ENCODE measurements at places on chromosomes 12 and 14. TPM values are rescaled to one million over a fixed set of nuclear protein-coding genes. Genes with fewer than 3 reads are reported as not detected.

The MUCL1 gene
- total RNA-seq = not detected

DNA sequence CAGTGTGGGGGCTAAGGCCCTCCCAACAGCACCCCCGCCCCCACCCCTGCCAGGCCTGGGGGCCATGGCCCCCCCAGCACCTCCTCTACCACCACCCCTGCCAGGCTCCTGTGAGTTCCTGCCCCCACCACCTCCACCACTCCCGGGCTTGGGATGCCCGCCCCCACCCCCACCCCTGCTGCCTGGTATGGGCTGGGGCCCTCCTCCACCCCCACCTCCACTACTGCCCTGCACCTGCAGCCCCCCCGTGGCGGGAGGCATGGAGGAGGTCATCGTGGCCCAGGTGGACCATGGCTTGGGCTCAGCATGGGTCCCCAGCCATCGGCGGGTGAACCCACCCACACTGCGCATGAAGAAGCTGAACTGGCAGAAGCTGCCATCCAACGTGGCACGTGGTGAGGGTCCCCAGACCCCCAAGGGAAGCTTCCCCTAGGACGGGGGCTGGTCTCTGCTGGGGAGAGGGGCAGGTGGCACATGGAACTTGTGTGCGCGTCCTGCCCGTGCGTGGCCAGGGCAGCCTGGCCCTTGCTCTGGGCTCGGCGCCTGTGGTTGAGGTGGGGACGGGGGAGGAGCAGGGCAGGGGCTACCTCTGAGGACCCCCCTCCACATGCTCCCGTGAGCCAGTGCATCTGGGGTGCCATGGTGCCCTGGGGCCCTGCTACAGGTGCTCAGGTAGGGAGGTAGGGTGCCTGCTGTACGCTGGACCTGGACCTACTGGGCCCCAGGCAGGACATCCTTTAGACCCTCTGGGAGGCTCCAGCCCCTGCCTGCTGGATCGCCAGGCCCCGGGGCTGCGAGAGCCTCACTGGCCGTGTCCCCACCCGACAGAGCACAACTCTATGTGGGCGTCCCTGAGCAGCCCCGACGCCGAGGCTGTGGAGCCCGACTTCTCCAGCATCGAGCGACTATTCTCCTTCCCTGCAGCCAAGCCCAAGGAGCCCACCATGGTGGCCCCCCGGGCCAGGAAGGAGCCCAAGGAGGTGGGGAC is 16.1 kb upstream of the ADSS1 start:
- H3K27me3 ChIP-seq = no peaks in the 10 kb centered on the region
- no peak overlapping the region for H3K27ac ChIP-seq
- H3K4me3 ChIP-seq = no peak overlapping the region
- peaks cover 5% of the 10 kb centered on the region for H3K4me1 ChIP-seq
- H3K36me3 ChIP-seq = peaks cover 16% of the 10 kb centered on the region

- H3K27ac ChIP-seq = no peak overlapping the region
- no peaks in the 10 kb centered on the region for H3K27me3 ChIP-seq
- no peaks in the 10 kb centered on the region for H3K4me1 ChIP-seq
- no peak for DNase-seq
Observed at GRCh38 chr12:11968516-11968915, 102.2 kb upstream of the BCL2L14 start.

GRCh38 chr12:10563002-10563401 is 50.4 kb downstream of the MAGOHB start:
- H3K36me3 ChIP-seq = no peaks in the 10 kb centered on the region
- DNase-seq = no peak
- no peaks in the 10 kb centered on the region for H3K27me3 ChIP-seq
- H3K4me1 ChIP-seq = peaks cover 8% of the 10 kb centered on the region
- no peak overlapping the region for H3K27ac ChIP-seq

DNA sequence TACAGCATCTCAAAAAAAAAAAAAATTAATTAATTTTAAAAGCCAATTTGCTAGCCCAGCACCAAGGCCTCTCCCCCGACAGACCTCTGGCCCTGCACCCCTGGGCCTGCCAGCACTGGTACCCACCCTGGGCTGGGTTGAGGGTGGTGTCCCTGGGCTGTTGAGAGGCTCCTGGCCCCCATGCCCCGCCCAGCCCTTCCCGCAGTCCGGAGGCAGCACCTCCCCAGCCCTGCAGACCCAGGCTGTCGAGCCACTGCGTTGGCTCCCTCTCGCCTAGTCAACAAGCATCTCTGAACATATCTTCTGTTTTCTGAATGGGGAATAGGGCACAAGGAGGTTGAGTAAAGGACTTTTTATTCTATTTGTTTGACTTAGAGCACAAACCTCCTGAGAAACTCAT is 87.1 kb downstream of the FBXL14 start:
- H3K27ac ChIP-seq = no peak overlapping the region
- no peaks in the 10 kb centered on the region for H3K36me3 ChIP-seq
- H3K27me3 ChIP-seq = peaks cover 39% of the 10 kb centered on the region
- DNase-seq = no peak
- no peak overlapping the region for H3K4me3 ChIP-seq

GRCh38 chr14:54267172-54267571 is 129.6 kb upstream of the CDKN3 start:
- no peaks in the 10 kb centered on the region for H3K4me1 ChIP-seq
- peaks cover 2% of the 10 kb centered on the region for H3K27me3 ChIP-seq
- DNase-seq = no peak
- no peaks in the 10 kb centered on the region for H3K36me3 ChIP-seq

- no peak for DNase-seq
- no peak overlapping the region for H3K27ac ChIP-seq
- H3K4me1 ChIP-seq = no peaks in the 10 kb centered on the region
- H3K4me3 ChIP-seq = no peak overlapping the region
Observed at GRCh38 chr12:45586486-45586885, 143.0 kb upstream of the ARID2 start.

DNA sequence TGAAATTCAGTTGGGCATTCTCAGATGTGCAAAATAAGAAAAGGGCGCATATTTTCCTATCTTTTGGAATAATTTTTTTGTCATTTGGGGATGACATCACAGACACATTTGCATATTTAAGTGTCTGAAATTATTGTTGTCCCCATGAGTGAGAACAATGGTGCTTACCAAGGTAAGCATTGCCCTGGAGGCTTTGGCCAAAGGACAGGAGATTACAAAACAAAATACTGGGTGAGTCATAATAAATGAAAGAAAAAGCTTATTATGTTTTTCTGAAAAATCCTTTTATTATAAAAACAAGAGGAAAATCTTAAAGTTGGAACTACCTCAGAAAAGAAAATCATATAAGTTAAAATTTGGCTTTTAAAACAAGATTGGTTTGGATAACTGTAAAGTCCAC is 254.9 kb downstream of the BTG1 start:
- H3K4me3 ChIP-seq = no peak overlapping the region
- no peaks in the 10 kb centered on the region for H3K27me3 ChIP-seq
- no peak overlapping the region for H3K27ac ChIP-seq
- no peaks in the 10 kb centered on the region for H3K36me3 ChIP-seq
- H3K4me1 ChIP-seq = no peaks in the 10 kb centered on the region
- no peak for DNase-seq
